Skin of body (tissue), 3 donors: ENCODE measurements at places on chromosomes 16 and 17.

DNA sequence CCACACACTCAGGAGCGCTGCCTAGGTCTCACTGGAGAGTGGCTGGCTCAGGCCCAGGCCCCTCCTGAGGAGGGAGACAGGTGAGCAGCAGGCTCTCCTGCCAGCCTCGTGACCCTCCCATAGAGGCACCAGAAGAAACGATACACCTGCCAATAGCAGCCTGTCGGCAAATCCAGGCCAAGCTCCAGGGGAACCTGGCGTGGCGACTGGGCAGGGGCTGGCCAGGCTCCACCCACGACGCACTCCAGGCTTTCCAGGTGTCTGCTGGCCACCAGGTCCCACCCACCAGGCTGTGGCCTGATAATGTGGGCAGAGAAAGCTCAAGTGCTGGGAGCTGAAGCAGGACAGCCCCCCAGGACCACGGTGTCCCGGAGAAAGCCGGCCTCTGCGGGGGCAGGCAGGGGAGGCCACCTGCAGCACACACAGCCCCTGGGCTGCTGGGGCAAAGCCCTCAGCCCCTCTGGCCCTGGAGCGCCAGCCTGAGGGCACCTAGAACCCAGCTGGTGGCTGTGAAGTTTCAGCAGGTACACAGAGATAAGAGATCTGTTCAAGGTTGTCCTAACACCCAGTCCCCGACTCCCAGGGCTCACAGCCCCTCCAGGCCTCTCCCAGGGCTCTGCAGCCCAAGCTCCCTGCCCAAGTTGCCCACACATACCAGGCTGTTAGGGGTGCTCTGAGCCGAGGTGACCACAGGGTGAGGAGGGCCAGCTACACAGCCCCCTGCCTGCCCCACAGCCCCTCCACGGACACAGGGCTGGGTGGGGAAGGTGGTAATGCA is 2.4 kb downstream of the PGAP6 start:
- DNase-seq = no peak

DNA sequence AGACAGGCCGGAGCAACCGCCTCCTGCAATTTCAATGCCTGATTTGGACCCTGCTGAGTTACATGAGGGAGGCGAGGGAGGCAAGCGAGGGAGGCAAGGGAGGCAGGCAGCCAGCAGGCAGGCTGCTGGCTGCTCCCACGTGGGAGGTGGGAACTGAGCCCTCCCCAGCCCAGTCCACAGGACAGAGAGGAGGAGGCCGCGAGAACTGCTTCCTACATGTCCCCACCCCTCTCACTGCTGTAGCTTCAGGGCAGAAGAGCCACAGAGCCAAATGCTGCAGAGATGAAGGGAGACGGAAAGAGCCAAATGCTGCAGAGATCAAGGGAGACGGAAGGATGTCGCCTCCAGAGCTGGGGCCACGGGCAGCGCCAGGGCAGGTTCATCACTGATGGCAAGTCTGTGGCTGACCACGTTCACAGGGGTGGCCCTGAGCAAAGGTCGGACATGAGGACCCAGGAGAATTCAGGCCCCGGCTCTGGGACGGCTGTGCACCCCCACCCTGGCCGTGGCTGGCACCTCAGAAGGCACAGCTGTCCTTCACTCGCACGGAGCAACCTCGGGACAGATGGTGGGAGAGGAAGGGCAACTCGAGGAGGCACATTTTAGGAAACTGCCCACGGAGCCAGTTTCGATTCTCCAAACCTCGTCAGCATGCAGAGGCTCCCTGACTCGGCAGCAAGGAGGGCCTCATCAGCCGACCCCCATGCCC is 21.5 kb downstream of the RPH3AL start:
- DNase-seq = no peak

DNA sequence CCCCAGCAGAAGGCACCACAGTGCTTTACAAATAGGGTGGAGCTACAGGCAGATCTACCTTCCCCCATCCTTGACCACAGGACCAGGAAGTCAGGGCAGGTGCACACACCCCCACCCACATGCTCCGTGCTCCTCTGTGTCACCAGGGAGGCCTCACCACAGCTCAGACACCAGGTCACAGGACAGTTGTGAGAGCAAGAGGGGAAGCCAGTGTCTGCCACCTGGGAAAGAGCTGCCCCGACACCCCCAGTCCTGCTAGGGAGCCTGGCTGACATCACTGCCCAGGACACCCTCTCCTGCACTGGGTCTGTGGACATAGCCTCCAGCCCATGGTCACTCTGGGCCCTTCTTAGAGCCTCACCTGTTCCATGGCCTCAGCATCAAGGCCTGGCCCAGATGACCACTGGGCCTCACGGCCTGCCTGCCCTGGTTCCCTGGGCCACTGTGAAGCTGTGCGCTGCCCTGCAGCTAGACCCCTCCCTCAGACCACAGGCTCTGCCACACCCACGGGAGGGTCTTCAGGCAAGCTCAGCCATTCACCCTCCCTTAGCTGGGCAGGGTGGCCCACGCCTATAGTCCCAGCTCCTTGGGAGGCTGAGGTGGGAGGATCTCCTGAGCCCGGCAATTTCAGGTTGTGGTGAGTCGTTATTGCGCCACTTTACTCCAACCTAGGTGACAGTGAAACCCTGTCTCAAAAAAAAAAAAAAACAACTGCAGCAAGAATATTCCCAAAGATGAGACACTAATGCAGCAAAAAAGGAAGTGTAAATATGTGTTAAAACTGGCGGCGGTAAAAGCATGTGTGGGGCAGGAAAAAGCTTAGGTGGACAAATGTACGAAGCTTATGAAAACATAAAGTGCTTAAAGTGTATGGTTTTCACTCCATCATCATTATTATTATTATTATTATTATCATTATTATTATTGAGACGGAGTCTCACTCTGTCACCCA is 14.2 kb downstream of the POLR3K start:
- DNase-seq = no peak

DNA sequence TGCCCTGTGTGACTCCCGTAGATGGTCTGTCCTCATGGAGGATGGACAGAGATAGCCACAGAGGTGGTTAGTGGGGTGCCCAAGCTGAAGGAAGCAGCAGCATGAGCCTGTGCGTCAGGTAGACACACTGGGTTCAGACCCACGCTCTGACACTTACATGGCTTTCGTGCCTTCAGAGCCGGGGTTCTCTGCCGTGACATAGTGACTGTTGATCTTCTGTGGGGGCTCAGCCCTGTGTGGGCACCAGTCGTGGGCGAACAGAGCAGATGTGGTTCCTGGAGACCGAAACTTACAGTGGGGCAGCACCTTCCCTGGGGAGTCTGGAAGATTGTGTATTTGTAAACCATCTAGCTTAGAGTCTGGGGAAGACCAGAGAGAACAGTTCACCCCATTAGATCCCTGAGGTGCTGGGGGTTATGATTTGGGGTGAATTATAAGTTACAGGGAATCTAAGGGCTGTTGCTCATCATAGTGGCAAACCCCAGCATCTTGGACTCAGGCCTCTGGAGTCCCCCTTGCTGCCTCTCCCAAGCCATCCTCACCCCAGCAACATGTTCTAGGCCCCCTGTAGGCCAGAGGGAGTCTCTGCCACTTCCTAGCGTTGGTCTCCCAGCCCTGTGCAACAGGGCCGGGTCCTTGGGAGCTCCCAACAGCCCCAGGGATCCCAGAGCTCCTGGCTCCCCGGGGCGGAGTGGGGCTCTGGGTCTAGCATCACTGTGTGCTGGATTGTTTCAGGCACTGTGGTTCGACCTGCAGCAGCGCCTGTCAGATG is 28.6 kb downstream of the NECAB2 start:
- no peak for DNase-seq

DNA sequence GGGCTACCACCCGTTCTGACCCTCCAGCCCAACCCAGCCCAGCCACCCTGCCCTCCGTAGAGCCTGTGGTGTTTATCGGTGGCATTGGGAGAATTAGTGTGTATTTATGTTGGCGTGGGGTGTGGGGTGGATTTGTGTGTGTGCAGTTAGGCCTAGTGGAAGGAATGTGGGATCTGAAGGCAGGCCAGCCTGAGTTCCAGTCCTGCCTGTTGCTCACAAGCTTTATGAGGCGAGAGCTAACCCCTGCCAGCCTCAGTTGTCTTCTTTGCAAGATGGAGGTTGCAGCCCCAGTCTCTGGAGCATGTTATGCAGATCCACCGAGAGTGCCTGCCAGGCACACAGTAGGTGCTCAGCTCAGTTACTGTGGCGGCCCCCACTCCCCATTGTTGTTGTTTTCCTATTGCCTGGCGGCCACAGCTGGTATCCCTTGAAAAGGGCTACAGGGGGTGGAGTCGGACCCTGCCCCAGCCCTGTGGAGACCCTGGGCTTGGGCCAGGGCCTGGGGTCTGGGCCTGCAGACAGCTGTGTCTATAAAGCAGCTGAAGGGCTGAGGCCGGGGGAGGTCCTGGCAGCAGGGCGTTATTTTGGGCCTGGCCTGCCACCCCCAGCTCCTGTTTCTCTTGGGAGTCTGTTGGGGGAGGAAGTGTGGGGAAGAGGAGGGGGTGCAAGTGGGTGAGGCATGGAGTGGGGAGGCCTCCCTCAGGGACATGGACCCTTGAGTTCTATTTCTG is 5.1 kb downstream of the ERBB2 start:
- no peak for DNase-seq

DNA sequence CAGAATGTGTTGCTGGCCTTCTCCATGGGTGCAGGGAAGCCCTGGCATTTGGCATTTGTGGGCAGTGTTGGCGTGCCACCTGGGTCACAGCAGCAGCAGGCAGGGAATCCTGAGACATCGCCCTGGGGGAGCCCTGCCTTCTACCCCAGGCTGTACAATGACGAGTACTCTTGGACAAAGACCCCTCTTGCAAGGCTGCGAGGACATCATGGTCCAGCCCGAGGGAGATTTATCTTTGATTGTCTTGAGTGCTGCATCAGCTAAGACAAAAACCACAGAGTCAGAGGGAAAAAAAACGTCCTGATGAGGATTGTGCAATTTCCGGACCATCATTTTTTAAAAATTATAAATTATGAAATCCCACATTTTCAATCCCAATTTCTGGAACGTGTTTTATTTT is 3.7 kb downstream of the CRISPLD2 start:
- no peak for DNase-seq
